ENCODE measurements at places on chromosomes 3 and 15.

- DNase-seq = no peak
These were observed 303.9 kb downstream of the PDCD6IP start for GRCh38 chr3:34102288-34102687.

- no peak for DNase-seq
These were observed 43.6 kb upstream of the ATP2B2 start for GRCh38 chr3:10548992-10549391.

GRCh38 chr3:40768536-40768935 is 243.8 kb downstream of the ZNF621 start:
- DNase-seq = no peak

DNA sequence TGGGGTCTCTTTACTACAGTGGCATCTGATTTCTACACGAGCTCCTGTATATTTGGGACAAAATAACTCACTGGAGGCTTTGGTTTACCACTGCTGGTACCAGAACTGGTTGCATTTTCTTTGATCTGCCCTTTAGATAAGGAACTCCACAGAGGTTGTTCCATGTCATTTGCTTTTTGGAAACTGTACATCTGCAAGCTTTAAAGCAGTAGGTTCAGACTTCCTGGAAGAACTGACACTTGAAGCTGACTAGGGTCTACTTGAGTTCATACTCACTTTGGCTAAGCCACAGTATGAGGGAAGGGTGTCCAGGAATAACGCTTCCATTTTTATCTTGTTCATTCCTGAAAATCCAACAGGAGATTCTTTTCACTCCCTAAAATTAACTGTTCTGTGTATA is 86.4 kb downstream of the WWTR1 start:
- DNase-seq = no peak
